ENCODE measurements at places on chromosomes 1 and 21.

- H3K36me3 ChIP-seq, result no peaks in the 10 kb centered on the region
- H3K4me3 ChIP-seq, result no peak overlapping the region
- no peak for DNase-seq
- H3K27ac ChIP-seq, result no peak overlapping the region
- H3K4me1 ChIP-seq, result peaks cover 4% of the 10 kb centered on the region
- peaks cover 1% of the 10 kb centered on the region for H3K27me3 ChIP-seq
Measured at GRCh38 chr1:113194846-113195830, 122.1 kb downstream of the LRIG2 start.

DNA sequence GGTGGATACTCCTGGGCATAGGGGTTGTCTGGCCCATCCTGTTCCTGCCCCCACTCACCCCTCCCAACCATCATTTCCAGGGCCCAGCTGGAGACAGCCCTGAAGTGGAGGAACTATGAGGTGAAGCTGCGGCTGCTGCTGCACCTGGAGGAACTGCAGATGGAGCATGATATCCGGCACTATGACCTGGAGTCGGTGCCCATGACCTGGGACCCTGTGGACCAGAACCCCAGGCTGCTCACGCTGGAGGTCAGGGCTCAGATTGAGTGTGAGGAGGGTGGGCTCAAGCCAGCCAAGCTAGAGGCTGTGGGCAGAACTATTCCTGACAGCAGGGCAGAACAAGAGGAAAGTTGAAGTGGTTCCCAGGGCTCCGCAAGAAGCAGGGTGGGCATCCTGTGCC lies 14.2 kb downstream of the RHOC start:
- no peak overlapping the region for H3K4me3 ChIP-seq
- H3K27me3 ChIP-seq, result no peaks in the 10 kb centered on the region
- DNase-seq, result no peak
- H3K36me3 ChIP-seq, result peaks cover 8% of the 10 kb centered on the region

DNA sequence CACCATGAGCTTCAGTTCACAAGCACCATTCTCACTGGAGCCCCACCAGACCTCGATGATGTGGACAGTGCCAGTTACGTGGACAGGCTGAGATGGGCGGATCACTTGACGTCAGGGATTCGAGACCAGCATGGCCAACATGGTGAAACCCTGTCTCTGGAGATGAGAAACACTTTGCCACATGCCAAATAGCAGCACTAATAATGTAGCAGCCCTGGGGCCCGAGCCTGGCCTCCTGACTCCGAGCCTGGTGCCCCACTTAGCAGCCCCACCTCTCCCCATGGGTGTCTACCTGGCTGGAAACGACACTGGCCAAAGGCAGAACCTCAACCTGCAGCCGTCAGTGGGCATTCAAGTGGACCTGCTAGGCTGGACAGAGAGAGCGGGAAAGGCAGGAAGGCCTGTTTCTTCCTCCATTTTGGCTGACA lies 129.1 kb downstream of the TOMM20 start:
- DNase-seq, result no peak
- no peaks in the 10 kb centered on the region for H3K36me3 ChIP-seq
- H3K27me3 ChIP-seq, result no peaks in the 10 kb centered on the region

DNA sequence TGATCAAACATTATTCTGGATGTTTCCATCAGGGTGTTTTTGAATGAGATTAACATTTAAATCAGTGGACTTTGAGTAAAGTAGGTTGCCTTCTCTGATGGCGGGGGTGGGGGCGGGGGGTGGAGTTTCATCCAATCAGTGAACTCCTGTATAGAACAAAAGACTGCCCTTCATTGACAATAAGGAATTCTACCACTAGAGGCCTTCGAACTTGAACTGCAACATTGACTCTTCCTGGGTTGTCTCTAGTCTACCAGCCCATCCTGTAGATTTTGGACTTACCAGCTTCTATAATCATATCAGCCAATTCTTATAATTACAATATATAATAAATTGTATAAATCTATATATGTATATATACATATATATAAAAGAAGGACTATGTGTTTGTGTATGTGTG lies 520.4 kb upstream of the CXADR start:
- no peaks in the 10 kb centered on the region for H3K36me3 ChIP-seq
- H3K27me3 ChIP-seq, result no peaks in the 10 kb centered on the region
- no peak overlapping the region for H3K4me3 ChIP-seq
- no peak for DNase-seq
- no peak overlapping the region for H3K27ac ChIP-seq

DNA sequence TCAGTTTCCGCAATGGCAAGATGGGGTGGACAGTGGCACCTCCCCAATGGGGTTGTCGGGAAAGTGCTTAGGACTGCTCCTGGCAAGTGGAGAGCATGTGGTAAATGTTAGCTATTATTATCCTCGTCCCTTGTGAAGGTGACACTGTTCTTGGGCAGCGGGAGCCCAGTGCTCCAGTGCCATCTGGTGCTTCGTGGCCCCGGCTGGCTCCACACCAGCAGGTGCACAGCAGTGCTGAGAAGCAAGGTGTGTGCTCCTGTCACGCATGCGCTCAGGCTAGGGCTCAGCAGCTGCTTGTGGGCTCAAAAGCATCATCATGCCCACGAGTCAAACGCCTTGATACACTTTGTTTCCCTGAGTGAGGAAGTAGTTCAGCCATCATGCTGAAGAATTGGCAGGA lies 24.9 kb upstream of the KCNC4 start:
- H3K27ac ChIP-seq, result no peak overlapping the region
- peaks cover 3% of the 10 kb centered on the region for H3K27me3 ChIP-seq
- no peaks in the 10 kb centered on the region for H3K36me3 ChIP-seq
- H3K4me3 ChIP-seq, result no peak overlapping the region
- no peak for DNase-seq

GRCh38 chr1:12518931-12519692 lies 98.9 kb downstream of the DHRS3 start:
- H3K27ac ChIP-seq, result peak overlapping the region; percentile 67
- DNase-seq, result peak; percentile 84

- H3K36me3 ChIP-seq, result peaks cover 18% of the 10 kb centered on the region
- H3K4me1 ChIP-seq, result no peaks in the 10 kb centered on the region
- no peak overlapping the region for H3K4me3 ChIP-seq
- no peaks in the 10 kb centered on the region for H3K27me3 ChIP-seq
- DNase-seq, result no peak
Measured at GRCh38 chr1:219220945-219221344, 47.3 kb downstream of the LYPLAL1 start.

DNA sequence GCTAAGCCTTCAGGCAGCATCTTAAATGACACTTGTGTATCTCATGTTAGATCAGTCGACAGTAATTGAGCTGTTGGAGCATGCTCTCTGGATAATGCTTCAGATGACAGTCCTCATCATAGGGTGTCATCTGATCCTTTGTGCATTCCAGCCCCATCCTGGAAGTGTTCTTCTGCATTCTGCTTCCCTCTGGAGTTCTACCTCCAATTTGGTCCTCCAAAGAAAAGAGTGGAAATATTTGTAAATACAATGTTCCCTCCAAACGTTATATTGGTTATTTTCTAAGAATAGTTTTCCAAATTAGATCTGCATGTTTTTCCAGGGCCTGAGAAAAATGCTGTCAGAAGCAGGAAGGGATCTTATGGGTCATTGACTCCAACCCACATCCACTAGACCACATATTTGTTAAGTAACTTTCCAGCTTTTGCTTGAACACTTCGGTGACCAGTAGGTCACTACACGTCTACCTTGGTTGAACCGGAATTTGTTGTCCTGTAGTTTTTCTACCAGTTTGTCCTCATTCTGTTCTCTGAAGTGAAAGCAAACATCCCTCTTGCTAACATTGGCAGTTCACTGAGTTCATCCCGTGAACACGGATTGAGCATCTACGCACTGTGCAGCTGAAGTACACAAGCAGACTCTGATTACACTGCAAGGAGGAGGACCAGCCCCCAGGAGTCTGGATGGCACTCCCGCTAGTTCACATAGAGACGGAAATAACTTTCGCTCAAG lies 136.0 kb downstream of the TLR5 start:
- H3K36me3 ChIP-seq, result peaks cover 9% of the 10 kb centered on the region
- no peaks in the 10 kb centered on the region for H3K4me1 ChIP-seq
- peaks cover 6% of the 10 kb centered on the region for H3K27me3 ChIP-seq

GRCh38 chr1:116971258-116971860 lies 30.2 kb upstream of the CD101 start:
- no peak overlapping the region for H3K4me3 ChIP-seq
- no peak overlapping the region for H3K27ac ChIP-seq
- H3K4me1 ChIP-seq, result no peaks in the 10 kb centered on the region
- peaks cover 35% of the 10 kb centered on the region for H3K36me3 ChIP-seq

DNA sequence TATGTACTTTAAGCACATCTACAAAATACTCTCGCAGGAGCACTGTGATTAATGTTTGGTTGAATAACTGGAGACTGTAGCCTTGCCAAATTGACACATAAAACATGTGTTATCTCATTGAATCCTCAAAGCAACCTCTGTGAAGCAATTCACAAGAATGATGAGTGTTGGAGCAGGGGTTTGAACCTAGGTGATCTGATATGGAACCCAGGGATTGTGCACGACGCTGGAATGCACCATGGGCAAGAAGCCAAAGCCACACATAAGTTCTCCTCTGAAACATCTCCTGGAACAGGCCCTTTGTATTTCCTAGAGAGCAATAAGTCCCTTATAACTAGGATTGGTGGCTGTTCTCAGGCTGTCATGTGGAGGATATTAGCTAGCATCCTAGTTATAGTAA lies 124.6 kb upstream of the IVNS1ABP start:
- no peak overlapping the region for H3K27ac ChIP-seq
- no peak for DNase-seq
- H3K27me3 ChIP-seq, result no peaks in the 10 kb centered on the region
- H3K4me3 ChIP-seq, result no peak overlapping the region
- H3K4me1 ChIP-seq, result peaks cover 2% of the 10 kb centered on the region

- peaks cover 14% of the 10 kb centered on the region for H3K36me3 ChIP-seq
Measured at GRCh38 chr1:89725011-89725370, 92.1 kb downstream of the LRRC8C start.

DNA sequence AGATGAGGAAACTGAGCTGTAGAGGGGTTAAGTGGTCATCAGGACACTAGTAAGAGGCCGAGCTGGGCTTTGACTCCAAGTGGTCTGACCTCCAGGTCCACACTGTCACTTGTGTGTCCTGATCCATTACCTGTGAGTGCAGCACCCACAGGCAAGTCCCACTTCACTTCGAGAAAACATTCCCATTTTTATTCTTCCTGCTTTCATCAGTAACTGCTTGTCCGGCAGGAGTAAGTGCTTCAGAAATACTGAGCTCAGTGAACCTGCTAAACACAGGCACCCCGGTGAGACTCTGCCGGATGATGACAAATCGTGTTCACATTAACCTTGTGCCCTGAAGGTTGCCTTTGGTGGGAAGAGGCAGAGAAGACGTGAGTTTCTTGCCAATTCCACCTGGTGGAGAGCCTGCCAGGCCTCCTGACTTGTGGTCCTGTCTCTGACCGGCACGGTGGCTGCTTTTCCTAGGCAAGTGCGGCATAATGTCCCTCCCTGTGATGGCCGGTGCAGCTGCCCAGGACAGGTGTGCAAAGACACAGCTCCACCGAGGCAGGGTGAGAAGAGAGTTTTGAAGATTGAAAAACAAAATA lies 29.4 kb downstream of the ZBTB18 start:
- H3K27me3 ChIP-seq, result no peaks in the 10 kb centered on the region
- no peaks in the 10 kb centered on the region for H3K36me3 ChIP-seq
- peaks cover 20% of the 10 kb centered on the region for H3K4me1 ChIP-seq
- H3K4me3 ChIP-seq, result no peak overlapping the region
- no peak overlapping the region for H3K27ac ChIP-seq

- no peak overlapping the region for H3K27ac ChIP-seq
- no peak for DNase-seq
- no peaks in the 10 kb centered on the region for H3K27me3 ChIP-seq
- H3K36me3 ChIP-seq, result no peaks in the 10 kb centered on the region
- H3K4me1 ChIP-seq, result no peaks in the 10 kb centered on the region
Measured at GRCh38 chr1:114589122-114589521, 7.7 kb upstream of the BCAS2 start.

GRCh38 chr1:243336163-243336562 lies 80.3 kb downstream of the SDCCAG8 start:
- no peak overlapping the region for H3K4me3 ChIP-seq
- H3K4me1 ChIP-seq, result peaks cover 10% of the 10 kb centered on the region
- DNase-seq, result peak; percentile 11
- H3K27ac ChIP-seq, result peak overlapping the region; percentile 48

GRCh38 chr21:45869121-45870007 lies 112.2 kb upstream of the COL6A1 start:
- no peaks in the 10 kb centered on the region for H3K36me3 ChIP-seq
- no peaks in the 10 kb centered on the region for H3K27me3 ChIP-seq
- no peak overlapping the region for H3K27ac ChIP-seq
- no peak overlapping the region for H3K4me3 ChIP-seq

DNA sequence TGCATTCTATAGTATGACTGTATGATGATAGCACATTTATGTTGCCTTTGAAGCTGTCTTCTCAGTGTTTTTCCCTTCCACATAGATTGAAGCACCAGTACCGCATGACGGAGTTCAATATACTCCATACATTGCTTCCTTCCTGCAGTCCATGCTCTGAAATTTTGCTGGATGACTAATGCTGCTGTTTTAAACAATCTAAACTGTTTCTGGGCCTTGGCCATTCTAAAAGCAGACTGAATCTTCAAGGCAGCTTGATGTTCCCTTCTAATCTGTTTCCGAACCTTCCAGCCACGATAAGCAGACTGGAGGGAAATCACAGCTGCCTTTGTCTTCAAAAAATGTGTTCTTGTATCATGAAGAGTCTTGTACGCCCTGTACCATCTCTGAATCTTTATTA lies 36.2 kb upstream of the F13B start:
- H3K4me1 ChIP-seq, result peaks cover 33% of the 10 kb centered on the region
- H3K27ac ChIP-seq, result no peak overlapping the region
- H3K27me3 ChIP-seq, result no peaks in the 10 kb centered on the region
- peaks cover 9% of the 10 kb centered on the region for H3K36me3 ChIP-seq
- no peak for DNase-seq

- H3K4me3 ChIP-seq, result no peak overlapping the region
- no peaks in the 10 kb centered on the region for H3K36me3 ChIP-seq
- H3K27ac ChIP-seq, result no peak overlapping the region
- H3K27me3 ChIP-seq, result no peaks in the 10 kb centered on the region
Measured at GRCh38 chr1:227925582-227926198, 22.0 kb downstream of the WNT9A start.

- no peaks in the 10 kb centered on the region for H3K27me3 ChIP-seq
- peaks cover 9% of the 10 kb centered on the region for H3K36me3 ChIP-seq
- H3K4me1 ChIP-seq, result peaks cover 39% of the 10 kb centered on the region
- no peak for DNase-seq
- H3K27ac ChIP-seq, result peak overlapping the region; percentile 79
Measured at GRCh38 chr1:87044424-87044823, 130.0 kb downstream of the HS2ST1 start.

DNA sequence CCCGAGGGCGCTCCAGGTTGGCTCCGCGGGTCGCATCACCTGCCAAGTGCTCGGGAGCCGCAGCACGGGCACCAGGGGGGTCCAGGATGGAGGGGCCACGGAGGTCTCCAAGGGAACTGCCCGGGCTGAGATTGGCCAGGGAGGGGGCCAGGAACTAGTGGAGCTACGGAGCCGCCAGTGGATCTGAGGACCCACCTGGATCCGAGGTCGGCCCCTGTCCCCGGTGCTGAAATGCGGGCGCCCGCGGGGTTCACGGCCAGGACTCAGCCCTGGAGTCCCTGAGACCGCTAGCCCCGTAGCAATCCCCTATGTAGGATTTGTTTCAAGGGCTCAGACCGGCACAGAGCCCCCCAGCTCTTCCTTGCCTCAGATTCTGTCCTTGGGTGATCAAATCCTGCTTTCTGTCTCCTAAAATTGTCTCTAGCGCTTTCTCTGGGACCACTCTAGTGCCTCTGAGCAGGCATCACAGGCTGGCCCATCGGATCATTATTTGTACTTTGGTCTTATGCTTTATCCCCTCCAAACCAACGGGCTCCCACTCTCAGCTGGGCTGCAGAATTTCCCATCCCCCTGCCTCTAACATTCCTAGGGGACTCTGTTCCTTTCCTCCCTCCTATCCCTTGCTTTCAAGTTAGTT lies 27.3 kb downstream of the KIAA2013 start:
- no peaks in the 10 kb centered on the region for H3K4me1 ChIP-seq
- H3K27me3 ChIP-seq, result peaks cover 44% of the 10 kb centered on the region
- H3K4me3 ChIP-seq, result no peak overlapping the region
- H3K27ac ChIP-seq, result no peak overlapping the region
- H3K36me3 ChIP-seq, result no peaks in the 10 kb centered on the region
- peak; percentile 37 for DNase-seq

Measured in activated naive CD4-positive, alpha-beta T cell treated with anti-CD3 and anti-CD28 coated beads for 36 hours (primary cell).